ENCODE measurements at places on chromosomes 1 and 21.

GRCh38 chr1:201593200-201593921 lies 54.4 kb downstream of the NAV1 start:
- DNase-seq, result no peak

DNA sequence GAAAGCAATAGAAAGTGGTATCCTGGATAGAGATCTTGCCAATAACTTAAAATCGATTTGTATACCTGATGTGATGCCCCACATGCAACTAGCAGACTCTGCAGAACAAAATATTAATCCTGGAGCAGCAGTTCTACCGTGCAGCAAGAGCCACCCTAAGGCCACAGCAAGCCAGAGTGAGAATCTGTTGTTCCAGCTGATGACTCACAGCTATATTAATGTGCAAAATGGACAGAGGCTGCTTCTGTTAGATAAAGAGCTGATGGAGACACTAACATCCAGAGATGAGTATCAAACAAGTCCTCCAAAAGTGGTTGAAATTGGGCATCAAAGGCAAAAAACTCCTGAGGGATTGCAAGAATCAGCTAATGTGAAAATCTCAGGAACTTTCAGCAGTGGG lies 127.8 kb downstream of the MACF1 start:
- no peak for DNase-seq

GRCh38 chr1:11746795-11747487 lies 11.0 kb downstream of the AGTRAP start:
- DNase-seq, result no peak

GRCh38 chr1:167605576-167605975 lies 24.5 kb upstream of the RCSD1 start:
- no peak for DNase-seq

GRCh38 chr1:182391028-182391361 lies 595 bp downstream of the GLUL start:
- DNase-seq, result no peak
